ENCODE measurements at places on chromosomes 6 and 20. TPM values are rescaled to one million over a fixed set of nuclear protein-coding genes. Genes with fewer than 3 reads are reported as not detected.

Gene PERP
- total RNA-seq: 46.0 TPM

Gene PI16
- total RNA-seq: 16.1 TPM

Gene PGM3
- 99.9 TPM for total RNA-seq

DNA sequence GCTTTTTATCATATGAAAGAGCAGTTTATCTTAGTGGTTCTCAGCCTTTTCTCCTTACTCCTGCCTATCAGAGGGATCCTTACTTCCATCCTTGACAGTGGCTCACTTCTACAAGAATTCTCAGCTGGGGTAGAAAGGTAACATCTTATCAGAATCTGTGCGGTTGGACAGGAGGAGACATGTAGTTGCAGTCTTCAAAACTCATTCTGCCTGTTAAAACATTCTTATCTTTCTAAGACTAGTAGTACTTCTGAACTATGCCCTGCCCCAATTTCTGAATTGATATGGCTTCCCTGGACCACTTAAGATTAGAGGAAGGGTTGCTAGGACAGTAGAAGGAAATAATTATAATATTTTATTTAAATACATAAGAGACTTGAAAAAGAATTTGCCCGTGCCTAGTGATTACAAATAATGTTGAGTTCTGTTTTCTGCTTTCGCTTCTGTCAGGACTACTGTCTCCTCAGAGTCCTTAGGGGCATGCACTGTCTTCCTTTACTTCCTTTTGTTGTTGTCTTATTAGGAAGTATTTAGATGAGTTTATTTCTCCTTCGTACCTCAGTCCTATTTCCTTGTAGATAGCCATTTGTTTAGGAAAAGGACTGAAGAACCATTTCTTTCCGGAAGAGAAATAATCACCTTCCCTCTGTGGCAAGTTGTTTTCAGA is 24.9 kb downstream of the BLTP3A start:
- DNase-seq: no peak

GRCh38 chr6:31725502-31726350 is 2.6 kb downstream of the MPIG6B start:
- no peak for DNase-seq

- peak; percentile 83 for DNase-seq
Measured at GRCh38 chr6:26205625-26206574, 118.7 kb downstream of the HFE start.

DNA sequence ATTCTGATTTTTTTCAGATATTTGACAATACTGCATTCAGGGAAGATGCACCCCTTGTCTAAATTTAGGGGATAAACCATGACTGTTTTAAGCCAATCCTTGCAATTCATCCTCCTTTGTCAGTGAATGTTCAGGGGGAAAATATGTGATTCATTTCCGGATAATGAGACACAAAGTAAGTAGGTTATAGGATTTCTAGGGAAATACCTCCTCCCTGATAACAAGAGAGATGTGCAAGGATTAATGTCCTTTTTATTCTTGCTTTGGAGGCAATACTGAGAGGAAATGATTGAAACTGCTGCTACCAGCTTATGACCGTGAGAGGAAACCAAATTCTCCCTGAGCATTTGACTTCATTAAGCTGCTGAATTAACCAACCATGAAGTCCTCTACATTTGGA is 161.3 kb upstream of the EYA4 start:
- DNase-seq: no peak

DNA sequence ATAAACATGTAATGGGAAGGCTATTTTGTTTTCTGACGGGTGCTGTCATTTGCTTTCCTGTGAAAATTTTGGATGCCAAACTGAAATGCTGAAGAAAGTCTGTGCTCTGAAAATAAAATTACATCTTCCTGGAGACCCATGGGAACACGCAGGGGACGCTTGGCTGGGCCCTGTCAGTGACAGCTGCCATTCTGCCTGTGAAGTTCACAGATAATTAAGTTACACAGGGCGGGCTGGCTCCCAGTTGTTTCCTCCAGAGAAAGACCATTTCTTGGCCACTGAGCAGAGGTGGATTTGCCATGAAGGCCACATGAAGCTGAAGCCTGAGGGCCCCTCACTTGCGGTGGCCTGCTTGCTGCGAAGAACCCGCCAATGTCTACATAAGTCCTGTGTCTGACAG is 93.5 kb downstream of the TMEM170B start:
- no peak for DNase-seq

DNA sequence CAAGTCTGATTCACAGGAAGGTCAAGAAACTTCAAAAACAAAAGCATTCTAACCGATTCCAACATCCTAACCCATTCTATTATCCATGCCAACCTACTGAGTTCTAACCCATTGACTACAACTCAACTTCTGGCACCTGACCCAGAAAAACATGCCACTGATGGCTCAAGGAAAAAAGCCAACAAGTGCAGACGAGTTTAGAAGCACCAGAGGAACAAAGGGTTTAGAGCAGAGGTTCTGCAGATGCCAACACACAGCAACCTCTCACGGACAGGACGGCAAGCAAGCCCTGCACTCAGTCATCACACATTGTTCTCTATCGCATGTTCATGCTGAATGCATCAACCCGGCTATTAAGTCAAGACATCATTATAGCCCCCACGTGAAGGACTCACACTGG is 25.2 kb upstream of the MC3R start:
- DNase-seq: no peak
